Forelimb muscle (tissue), 1 donor: ENCODE measurements at places on chromosomes 11 and 22. TPM values are rescaled to one million over a fixed set of nuclear protein-coding genes. Genes with fewer than 3 reads are reported as not detected.

Gene MOGAT2
- not detected for polyA plus RNA-seq

Gene SMIM38
- 0.35 TPM for polyA plus RNA-seq

DNA sequence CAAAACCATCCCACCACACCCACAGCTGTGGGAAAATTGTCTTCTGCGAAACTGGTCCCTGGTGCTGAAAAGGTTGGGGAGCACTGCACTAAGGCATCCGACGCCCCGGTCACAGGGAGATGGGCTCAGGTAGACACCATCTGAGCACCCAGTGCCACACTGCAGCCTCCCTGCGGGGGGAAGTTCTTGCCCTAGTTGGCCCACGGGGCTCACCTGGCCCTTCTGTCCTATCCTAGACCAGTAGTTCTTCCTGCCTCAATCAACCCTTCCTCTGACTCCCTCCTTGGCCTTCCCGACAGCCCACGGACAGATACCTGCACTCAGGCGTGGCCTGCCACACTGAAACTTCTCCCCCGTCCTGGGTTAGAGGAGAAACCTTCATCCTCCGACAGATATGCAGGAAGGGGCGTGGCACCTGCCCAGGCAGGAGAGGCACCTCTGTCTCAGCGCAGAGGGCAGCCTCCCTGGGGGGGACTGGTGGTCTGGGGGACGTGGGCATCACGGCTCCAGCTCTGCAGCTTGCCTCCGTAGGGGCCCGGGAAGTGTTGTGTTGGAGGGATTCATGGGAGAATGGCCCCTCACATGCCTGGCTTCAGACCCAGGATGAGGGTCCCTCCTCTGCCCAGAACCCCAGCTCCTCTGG, 4.5 kb downstream of the ANO9 start:
- no peak for DNase-seq

DNA sequence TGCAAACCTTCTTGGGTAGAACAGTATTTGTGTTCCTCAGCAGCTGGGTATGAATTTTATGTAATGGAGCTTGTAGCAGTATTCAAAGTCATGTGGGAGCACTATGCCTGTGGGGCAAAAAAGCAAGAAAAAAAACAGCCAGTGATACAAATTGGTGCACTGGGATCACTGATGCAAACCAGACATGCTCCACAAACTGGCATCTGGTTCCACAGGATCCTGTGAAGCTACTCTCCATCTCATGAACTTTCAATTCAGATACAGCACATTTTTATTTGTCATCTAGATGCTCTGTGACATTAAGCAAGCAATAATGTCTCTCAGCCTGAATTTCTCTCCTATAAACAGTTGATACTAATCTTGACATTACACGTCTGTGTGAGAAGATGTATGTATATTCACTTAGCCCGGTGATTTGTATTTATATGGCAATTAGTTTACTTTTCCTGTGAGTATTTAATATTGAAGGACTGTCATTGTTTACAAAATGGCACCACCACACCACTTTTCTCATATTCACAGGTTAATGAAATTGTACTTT, 208.5 kb upstream of the GRIA4 start:
- no peak for DNase-seq

GRCh38 chr11:12680246-12680939, 6.2 kb downstream of the TEAD1 start:
- DNase-seq = no peak

DNA sequence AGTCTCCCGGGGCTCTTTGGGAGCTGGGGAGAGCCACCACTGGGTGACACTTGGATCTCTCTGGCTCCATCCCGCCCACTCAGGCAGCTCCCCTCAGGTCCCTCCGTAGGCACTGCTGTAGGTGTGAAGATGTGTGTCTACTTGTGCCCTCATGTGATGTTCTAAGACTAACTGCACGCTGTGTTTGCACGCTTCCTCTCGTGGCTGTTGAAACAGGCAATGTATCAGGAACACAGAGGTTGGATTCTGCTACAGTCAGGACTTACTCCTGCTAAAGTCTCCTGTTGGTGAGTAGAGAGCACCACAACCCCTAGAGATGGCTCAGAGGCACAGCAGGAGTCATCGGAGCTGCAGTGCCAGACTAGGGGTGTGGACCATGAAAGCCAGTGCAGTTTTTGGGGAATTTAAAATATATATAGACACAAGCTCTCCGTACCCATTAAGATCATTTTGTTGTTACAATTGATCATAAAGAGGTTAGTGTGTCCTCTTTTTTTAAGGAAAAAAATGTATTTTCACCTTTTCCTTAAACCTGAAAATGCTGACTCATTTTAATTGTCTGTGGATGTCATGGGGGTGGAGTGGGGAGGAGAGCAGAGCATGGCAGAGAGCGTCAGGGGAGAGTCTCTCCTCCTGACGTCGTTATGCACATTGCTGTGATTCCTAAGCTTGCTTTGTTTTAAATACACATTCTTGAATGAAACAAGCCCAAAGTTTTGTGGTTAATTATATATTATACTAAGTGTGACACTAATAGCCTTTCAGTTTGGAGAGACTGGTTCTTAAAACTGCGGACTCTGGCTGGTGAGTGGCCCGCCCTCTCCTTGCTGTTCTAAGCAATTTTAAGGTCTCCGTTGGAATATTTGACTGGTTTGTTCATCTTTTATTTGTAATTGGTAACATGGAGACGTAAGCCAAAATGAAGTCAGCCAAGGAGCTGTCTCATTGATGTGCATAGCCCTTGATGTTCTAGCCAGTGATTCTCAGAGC, 16.2 kb upstream of the CTTN start:
- DNase-seq = no peak

DNA sequence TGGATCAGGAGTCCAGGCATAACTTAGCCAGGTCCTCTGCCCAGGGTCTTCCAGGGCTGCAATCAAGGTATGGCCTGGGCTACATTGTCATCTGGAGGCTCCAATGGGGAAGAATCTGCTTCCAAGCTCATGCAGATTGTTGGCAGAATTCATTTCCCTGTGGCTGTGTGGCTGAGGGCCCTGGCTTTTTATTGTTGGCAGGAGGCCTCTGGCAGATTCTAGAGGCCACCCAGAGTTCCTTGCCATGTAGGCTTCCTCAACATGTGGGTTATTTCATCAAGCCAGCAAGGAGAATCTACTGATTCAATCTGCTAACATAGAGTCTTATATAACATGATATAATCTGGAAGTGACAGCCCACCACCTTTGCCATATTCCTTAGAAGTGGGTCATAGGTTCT, 16.4 kb upstream of the EP300 start:
- DNase-seq = no peak
